ENCODE measurements at places on chromosomes 16 and 17.

GRCh38 chr16:53664724-53665345 is 38.8 kb downstream of the RPGRIP1L start:
- DNase-seq = no peak

- peak; percentile 55 for DNase-seq
These were observed 3.4 kb upstream of the MLLT6 start for GRCh38 chr17:38701504-38702165.

- DNase-seq = no peak
These were observed 5.1 kb downstream of the LDAF1 start for GRCh38 chr16:21163576-21163975.

- no peak for DNase-seq
These were observed 93.9 kb downstream of the YPEL2 start for GRCh38 chr17:59425085-59425931.

GRCh38 chr16:35134471-35134870 is 1675.1 kb downstream of the TP53TG3F start:
- no peak for DNase-seq

DNA sequence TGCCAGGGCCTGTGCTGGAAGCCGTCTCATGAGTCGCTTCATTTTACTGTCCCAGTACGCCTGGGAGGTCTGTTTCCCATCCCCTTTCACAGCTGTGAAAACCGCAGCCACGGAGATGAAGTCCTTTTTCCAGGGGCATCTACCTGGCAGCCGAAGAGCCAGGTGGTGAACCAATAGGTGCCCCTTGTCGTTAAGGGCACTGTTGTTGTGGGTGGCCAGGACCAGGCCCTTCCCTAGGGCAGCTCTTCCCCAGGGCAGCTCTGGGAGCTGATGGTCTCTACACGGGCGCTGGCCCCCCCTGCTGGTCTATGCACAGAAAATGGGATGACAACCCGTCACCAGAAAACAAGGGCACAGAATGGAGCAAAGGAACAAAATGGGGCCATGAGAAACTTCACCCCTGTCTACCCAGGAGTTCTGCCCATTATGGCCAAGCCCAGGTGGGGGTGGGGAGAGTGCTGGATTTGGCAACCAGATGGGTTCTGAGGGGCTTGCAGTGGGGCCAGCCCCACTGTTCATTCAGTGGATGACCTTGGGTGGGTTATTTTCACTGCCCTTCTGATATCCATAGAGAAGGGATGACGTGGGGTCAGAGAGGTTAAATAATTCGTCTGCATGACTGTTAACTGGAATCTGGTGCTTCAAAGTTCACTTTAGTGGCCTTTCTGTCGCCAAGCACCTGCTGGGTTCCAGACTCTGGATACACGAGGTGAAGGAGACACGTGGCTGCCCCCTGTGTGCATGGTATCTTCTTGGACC is 11.5 kb downstream of the RMI2 start:
- peak; percentile 72 for DNase-seq

DNA sequence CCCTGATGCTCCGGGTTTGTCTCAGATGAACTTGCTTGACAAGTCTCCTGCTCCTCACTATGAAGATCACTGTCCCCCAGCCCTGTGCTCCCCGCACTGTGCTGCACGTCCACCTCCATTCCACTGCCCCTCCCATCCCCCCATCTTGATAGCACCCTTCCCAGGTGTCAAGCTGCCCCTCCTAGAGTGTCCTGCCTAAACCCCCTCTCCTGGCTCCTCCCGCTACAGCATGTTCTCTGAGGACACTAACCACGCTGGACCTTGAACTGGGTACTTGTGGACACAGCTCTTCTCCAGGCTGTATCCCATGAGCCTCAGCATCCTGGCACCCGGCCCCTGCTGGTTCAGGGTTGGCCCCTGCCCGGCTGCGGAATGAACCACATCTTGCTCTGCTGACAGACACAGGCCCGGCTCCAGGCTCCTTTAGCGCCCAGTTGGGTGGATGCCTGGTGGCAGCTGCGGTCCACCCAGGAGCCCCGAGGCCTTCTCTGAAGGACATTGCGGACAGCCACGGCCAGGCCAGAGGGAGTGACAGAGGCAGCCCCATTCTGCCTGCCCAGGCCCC is 18.5 kb downstream of the DEXI start:
- no peak for DNase-seq

GRCh38 chr16:9256196-9256595 is 164.8 kb downstream of the HAPSTR1 start:
- peak; percentile 76 for DNase-seq

DNA sequence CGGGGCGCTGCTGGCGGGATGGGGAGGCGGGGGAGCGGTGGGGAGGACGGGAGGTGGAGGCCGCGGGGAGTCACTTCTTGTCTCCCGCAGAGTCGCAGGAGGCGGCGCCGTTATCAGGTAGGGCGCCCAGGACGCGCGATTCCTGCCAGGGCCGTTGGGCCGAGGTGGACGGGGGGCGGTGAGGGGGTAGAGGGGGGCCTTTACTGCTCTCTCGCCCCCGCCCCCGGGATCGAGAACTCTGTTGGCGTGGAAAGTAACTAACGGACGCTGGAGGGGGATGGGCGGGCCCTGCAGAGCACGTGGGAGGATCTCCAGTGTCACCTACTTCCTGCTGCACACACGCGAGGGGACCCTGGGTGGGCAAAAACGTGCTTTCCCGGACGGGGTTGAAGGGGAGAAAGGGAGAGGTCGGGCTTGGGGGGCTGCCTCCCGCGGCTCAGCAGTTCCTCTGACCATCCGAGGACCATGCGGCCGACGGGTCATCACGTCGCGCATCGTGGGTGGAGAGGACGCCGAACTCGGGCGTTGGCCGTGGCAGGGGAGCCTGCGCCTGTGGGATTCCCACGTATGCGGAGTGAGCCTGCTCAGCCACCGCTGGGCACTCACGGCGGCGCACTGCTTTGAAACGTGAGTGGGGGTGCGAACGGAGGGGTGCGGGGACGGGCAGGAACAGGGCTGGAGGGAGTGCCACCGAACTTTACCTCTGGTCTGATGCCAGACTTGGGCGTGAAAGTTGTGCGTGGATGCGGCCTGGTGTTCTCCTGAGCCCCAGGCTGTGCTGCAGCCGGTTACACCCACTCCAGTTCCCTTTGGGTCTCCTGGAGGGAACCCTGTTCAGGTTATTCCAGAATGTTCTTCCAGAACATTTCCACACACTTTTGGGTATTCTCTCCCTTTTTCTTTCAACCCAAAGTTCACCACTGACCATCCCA is 569 bp downstream of the PRSS21 start:
- peak; percentile 49 for DNase-seq

DNA sequence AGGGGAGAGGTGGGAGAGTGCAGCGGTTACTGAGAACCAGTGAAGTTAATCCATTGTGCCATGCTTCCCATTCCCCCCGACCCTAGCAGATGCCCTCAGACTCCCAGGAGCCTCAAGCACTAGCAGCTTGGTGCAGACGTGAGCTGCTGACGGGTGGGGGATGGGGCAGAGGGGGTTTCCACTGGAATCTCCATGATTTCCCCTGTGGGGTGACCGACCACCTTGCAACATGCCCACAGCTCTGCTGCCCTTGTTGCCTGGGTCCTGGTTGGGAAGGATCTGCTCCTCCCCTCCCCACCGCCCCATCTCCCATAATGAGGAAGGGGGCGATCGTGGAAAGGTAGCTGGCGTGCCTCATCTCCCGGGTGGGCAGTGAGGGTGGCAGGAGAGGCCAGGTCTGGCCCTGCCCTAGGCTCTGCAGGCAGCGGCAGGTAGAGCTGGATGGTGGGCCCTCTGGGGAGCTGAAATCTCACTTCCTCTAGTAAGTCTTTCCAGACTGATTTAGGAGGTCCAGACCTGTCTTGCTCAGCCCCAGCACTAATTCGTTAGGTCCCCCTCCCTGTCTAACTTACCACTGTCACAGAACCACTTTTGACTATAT is 9.6 kb downstream of the FLOT2 start:
- DNase-seq = no peak

DNA sequence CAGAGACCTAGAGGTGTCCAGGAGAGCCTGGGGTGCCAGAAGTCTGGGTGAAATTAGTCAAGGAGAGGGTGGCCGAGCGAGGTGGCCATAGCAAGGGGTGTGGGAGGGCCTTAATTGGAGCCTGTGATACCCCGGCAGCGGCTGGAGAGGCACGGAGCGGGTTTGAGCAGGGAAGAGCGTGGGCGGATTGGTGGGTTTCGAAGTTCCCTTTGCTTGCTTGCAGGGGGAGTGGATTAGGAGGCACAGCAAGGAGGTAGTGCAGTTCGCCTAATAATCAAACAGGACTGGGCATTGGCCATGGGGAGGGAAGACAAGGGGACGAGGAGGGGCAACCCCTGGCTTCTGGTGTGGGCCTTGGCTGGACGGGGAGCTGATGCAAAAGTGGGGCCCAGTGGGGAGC is 5.4 kb upstream of the FAM83G start:
- DNase-seq = no peak

DNA sequence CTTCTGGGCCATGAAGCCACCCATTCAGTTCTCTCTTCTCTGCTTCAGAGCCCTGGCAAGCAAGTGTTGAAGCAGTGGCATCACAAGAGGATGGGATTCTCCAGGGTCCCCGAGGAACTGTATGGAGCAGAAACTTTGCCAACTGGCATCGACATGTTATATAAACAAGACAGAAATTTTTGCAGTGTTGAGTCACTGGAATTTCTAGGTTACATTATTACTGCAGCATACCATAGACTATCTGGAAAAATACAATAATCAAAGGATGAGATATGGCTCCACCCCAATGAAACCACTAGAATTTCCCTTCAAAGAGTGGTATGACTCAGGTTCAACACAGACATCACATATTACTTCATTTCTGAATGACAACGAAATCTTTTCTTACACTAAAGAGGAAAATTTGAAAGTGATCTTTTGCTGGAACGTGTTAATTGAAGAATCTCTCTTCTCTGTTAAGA is 343.0 kb upstream of the DYNLRB2 start:
- DNase-seq = no peak
